ENCODE measurements at places on chromosomes 7 and 10.

DNA sequence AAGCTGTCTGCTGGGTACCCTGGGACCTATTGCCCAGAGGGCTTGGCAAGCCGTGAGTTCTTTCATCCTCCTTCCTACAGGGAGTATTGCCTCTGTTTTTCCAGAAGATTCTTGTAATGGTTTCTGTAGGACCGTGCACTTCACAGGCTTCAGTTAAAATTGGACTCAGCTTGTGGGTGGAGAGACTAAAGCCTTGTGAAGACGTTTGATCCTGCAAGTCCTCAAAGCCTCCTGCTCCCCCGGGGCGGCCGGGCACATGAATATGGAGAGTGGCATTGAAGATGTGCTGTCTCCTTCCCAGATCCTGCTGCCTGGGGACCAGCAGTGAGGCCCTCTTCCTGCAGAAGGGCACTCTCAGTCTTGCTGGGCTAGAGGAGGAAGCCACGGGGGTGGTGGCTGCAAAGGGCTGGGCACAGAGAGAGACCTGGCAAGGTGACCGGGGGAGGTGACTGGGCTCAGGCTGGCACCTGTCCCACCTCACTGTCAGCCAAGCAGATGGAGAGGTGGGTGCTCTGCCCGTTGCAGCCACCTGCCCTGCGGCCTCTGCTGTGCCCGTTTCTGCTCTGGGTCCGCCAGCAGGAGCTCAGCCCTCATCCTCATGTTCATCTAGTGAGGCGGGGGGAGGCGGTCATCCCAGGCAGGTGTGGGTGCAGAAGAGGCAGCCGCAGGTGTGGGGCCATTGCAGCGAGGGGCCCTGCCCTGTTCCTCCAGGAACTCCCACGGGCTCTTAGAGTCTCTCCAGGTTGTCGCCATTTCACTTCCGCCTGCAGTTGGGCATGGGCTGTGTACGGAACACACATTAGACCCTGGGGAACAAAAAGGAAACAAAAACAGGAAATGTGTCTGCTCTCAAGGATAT lies 55.7 kb downstream of the TMEM209 start:
- no peak for DNase-seq

- DNase-seq, result no peak
Measured at GRCh38 chr7:116348346-116348745, 138.0 kb downstream of the TES start.

DNA sequence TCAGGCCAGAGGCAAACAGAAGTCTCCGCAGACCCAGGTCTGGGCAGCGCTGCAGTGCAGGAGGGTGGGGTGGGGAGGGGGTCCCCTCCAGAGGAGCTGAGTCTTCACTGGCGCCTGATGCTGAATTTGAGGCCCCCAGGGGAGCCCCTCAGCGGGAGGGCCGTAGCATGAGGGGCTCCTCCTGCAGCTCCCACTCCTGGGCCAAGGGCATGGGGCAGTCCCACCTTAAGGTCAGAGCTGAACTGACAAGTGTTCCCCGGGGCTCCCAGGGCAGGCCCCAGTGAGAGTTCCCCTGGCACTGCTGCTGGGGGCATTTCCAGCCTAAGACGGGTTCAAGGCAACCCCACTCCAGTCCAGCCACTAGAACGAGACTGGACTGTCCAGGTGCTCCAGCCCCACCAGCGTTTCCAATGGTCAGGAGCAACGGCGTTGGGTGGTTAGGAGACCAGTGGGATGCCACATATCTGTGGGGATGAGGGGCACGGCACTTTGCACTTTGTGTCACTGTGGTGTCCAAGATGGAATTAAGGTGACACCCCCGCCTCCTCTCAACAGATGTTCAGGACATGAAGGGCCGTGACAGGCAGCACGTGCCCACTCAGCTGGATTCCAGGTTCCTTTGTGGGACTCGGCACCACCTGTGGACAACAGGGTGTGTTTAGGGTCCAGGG lies 139.1 kb downstream of the PTPRN2 start:
- DNase-seq, result no peak

- DNase-seq, result no peak
Measured at GRCh38 chr7:1995426-1995825, 237.3 kb downstream of the MAD1L1 start.

DNA sequence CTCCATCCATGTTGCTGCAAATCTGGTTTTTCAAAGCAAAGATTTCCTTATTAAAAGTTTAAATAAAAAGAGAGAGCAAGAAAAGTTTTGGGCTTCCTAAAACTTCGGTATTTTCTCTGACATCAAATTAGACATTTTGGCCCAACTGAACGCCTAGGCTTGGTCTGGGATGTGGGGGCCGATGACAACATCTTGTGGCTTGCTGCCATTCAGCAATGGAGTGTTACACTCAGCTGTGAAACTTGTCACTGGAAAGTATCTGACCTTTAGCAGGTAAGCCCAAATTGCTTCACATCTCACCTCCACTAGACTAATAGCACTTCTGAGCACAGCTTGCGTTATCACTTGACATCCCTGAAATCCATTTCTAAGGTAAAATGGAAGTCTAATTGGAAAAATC lies 320.6 kb downstream of the GATA3 start:
- no peak for DNase-seq
